PC-3 (cell line): ENCODE measurements at places on chromosomes 2 and 18.

GRCh38 chr2:156615836-156616322, 179.7 kb downstream of the GPD2 start:
- no peak overlapping the region for H3K4me3 ChIP-seq
- H3K4me1 ChIP-seq = no peaks in the 10 kb centered on the region
- H3K27me3 ChIP-seq = no peaks in the 10 kb centered on the region

DNA sequence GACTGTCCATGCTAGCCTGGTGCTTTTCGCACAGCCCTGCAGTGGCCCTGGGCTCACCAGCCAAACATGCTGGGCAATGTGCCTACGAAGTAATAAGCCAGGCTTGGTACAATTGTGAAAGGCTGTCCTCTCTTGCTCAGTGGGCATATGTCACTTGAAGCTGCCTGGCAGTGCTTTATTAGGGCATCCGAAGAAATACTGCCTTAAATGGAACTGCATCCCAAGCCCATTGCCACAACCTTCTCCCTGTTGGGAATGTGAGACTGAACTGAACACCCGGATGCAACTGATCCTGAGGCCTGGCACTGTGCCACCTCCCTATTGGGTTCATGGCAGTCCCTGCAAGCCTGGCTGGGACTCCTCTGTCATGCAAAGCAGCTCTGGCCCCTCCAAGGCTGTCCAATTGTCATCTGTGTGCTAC, 15.9 kb downstream of the CAPG start:
- H3K27ac ChIP-seq = no peak overlapping the region
- peaks cover 11% of the 10 kb centered on the region; the same call in 1 of the 2 replicates for H3K36me3 ChIP-seq
- peaks cover 19% of the 10 kb centered on the region for H3K4me1 ChIP-seq
- H3K27me3 ChIP-seq = no peaks in the 10 kb centered on the region
- no peak for DNase-seq

DNA sequence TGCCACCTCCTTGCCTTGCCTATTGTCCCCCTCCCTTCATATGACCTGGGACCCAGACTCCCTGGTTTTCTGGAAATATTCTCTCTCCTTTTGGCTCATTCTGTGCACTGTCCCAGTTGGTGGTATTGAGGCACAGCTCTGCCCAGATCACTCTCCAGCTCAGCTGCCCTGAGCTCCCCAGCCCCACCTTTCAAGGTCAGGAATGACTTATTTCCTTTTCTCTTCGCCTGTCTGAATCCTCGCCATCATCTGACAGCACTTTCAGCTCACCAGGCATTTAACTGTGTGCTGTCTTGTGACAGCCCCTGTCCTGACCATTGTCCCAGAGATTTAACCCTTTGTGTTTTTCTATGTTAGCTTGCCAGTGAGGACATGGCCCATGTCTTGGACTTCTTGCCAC, 133.0 kb downstream of the MSH2 start:
- no peak overlapping the region for H3K4me3 ChIP-seq
- no peaks in the 10 kb centered on the region for H3K27me3 ChIP-seq
- no peaks in the 10 kb centered on the region for H3K36me3 ChIP-seq
- peaks cover 29% of the 10 kb centered on the region for H3K4me1 ChIP-seq
- no peak overlapping the region for H3K27ac ChIP-seq

DNA sequence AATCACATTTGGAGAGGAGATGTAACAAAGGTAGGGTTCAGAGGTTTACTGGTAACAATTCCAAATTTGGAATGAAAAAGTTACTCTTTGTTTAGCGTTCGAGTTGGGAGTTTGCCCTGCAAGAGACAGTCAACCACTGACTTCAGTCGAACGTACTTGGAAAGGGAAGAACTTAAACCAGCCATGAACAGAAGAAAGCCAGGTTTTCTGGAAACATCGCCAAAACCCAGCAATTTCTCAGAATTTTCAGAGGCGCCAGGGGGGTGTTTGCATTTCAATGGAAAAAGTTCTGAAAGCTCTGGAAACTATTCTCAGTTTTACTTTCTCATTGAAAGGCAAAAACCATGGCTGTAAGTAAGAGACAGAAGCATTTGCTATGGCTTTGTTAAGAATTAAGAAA, 28.5 kb upstream of the AQP4 start:
- no peaks in the 10 kb centered on the region for H3K36me3 ChIP-seq
- no peaks in the 10 kb centered on the region for H3K4me1 ChIP-seq
- no peak overlapping the region for H3K4me3 ChIP-seq
- DNase-seq = no peak
- peaks cover 23% of the 10 kb centered on the region for H3K27me3 ChIP-seq

DNA sequence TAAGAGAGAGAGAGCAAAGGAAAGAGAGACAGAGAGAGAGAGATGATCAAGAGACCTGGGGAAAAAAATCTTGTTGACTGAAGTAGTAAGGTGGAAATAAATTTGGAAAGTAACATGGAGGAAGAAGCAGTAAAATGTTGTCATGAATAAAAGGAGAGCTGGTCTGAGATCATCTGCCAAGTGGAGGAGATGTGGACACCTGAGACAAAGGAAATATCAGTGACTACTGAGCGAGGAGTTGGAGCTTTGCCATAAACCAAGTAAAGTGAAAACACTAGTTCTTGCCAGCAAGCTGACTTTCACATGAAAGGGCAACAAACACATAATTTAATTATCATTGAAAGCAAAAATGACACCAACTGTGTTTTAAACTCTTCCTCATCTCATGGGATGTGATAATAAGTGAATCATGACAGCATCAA, 49.0 kb upstream of the DSG1 start:
- H3K4me1 ChIP-seq = peaks cover 4% of the 10 kb centered on the region; the same call in 1 of the 2 replicates
- no peaks in the 10 kb centered on the region for H3K27me3 ChIP-seq
- no peak overlapping the region for H3K27ac ChIP-seq
- H3K36me3 ChIP-seq = no peaks in the 10 kb centered on the region
- H3K4me3 ChIP-seq = no peak overlapping the region
- DNase-seq = peak; percentile 42
